ENCODE measurements at places on chromosomes 13 and 19.

DNA sequence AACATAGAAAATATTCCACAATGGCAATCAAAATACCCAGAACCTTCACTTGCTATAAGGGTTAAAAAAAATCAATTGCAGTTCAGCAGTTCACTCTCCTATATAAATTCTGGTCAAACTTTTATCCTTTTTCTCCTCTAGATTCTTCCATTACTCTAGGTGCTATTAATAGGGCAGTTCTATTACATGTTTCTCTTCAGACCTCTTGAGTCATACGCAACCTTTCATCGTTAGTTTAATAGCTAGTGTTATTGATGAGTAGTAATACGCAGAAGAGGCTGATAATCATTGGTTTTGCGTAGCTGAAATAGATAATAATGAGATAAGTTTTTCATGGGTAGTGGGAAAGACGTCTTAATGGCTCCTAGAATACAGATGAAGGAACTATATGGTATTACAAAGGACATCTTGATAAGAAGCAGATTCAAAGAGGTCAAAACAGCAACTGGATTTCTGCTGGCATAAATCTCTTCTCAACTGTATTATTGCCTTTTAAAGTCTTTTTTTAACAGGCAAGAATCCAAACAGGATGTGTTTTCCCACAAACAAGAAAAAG is 118.3 kb upstream of the STARD13 start:
- DNase-seq, result no peak

DNA sequence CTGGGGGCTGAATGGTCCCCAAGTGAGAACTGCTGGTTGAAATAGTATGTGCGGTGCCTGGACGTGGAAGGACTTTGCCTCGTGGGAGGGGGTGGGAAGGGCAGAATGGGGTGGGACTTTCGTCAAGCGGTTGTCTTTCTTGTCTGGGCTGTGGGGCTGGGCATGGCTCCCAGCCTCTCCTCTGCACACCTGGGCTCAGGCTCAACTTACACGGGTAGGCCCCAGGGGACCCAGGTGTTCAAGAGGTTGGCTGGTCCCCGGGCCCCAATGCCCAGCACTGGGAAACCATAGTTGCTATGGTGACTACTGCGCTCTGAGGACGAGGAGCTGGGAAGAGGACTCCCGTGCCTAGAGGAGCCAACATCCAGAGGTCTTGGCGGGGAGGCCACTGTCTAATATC is 7.3 kb downstream of the NWD1 start:
- no peak for DNase-seq

GRCh38 chr19:55251341-55252081 is 7.3 kb downstream of the PPP6R1 start:
- no peak for DNase-seq

DNA sequence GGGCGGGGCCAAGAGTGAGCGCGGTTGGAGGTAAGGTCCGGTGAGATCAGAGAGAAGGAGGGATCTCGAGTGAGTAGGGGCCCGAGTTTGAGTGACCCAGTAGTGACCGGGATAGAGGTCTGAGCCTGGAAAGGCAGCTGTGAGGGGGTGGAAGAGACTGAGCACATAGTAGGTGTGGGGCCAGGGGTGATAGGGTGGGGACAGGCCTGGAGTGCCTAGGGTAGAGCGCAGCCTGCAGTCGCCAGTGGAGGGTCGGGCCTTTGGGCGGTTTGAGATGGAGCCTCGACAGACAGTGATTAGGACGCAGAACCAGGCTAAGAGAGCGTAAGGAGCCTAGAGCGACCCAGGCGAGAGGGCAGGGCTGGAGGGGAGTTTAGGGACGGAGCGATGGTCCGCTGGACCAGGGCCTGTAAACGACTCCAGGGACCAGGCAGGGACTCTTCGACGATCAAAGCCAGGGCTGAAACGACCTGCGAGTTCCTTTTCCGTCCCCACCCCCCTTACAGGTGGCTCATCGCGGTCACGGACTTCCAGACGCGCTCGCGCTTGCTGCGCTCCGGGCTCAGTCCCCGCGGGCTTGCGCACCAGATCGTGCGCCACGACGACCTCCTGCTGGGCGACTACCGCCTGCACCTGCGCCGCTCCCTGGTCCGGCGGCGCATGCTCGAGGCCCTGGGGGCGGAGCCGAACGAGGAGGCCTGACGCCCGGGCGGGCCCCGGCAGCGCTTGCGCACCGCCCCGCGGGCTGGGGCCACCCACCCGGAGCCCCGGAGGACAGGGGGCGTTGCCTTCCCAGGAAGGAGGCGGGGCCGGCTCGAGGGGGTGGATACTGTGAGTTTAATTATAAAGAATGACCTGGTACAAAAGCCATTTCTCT is 9.4 kb downstream of the C19orf81 start:
- DNase-seq, result peak; percentile 43

GRCh38 chr19:48230555-48231129 is 25.1 kb downstream of the CARD8 start:
- no peak for DNase-seq

DNA sequence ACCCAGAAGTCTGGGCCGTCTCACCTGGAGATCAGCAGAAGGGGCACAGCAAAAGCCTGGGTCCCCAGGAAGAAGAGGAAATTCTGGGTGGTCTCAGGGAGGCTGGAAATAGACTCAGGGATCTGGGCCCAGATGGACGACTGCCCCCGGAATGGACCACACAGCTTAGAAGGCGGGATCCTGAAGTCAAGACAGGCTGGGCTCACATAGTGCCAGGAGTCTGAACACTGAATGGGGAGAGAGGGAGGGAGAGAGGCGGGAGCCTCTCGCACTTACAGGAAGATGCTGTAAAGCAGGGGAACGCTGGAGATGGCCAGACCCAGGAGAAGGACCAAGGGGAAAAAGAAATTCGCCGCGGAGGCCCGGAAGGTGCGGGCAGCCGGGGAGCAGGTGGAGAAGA is 1.3 kb upstream of the LENG1 start:
- DNase-seq, result no peak

- DNase-seq, result no peak
Measured at GRCh38 chr19:31678421-31678820, 329.2 kb upstream of the TSHZ3 start.

DNA sequence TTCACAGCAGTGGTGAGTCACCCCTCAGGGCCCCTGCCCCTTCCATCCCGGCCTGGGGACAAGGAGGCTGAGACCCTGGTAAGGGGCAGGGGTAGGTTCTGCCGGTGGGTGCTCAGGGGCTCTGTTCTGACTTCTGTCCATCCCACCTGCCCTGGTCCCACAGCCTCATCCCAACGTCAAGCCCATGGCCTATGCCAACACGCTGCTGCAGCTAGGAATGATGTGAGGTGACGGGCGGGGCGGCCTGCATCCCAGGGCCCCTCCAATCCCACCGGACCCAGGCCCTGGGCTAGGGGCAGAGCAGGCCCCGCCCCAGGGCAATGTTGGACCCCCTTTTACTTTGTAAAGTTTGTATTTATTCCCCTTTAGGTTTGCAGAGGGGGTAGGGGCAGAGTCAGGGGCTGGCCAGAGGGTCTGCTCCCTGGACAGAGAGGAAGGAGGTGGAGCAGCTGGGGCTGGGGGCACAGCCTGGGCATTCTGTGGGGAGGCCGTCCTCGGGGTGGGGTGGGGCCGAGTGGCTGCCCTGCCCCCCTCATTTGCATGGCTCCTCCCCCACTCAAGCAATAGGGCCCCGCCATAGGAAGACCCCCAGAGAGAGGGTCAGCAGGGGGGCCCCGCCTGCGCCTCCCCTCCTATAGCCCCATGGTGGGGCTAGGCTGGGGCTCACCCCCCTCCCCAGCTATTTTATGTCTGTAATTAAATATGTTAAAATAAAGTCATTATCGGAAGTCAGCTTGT is 23.1 kb downstream of the CCDC8 start:
- no peak for DNase-seq

- no peak for DNase-seq
Measured at GRCh38 chr19:29269641-29270040, 56.7 kb upstream of the UQCRFS1 start.

- DNase-seq, result no peak
Measured at GRCh38 chr19:52190487-52191293, 838 bp downstream of the PPP2R1A start.

GRCh38 chr19:6568010-6568526 is 22.9 kb downstream of the CD70 start:
- DNase-seq, result no peak

- no peak for DNase-seq
Measured at GRCh38 chr19:16462757-16463250, 9.0 kb downstream of the EPS15L1 start.

GRCh38 chr19:10305139-10305806 is 4.3 kb downstream of the ZGLP1 start:
- DNase-seq, result no peak

DNA sequence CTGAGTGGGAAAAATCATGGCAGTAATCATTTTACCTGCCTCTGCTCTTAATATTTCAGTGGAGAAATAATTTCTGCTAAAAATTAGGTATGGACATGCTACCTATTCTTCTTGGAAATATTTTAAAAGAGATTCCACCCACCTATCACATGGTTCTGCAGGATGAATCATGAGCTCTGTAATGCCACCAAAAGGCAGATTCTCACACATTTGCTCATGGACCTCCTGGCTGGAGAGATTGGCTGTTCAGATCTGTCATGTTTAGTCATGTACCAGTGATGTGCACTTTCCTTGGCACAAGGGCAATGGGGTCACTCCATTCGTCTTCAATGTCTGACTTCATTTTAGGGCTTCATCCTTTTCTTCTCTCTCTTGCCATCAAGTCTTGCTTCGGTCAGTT is 101.8 kb upstream of the MBNL2 start:
- no peak for DNase-seq

- DNase-seq, result no peak
Measured at GRCh38 chr13:107217251-107217650, 649.3 kb upstream of the ARGLU1 start.

DNA sequence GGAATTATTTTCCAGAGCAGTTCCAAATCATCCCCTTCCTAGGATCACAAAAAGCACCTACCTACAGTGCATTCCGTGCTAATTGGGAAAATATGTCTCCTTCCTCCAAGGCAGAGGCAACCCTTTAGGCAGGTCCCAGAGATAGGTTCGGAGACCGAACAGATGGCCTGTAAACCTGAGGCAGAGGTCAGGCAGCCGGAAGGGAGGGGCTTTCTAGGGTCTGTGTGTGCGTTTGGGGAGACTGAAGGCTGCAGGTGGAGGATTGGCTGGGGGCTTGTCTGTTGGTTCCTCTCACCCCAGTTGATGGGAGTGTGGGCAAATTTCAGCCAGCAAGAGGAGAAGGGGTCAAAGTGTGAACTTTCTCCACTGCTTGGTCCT is 7.1 kb downstream of the KCNN4 start:
- DNase-seq, result no peak

GRCh38 chr19:58409010-58409790 is 751 bp downstream of the ZNF584 start:
- DNase-seq, result no peak

Data from NCI-H1048 (cell line).